ENCODE measurements at places on chromosomes 1 and 21.
A peak's percentile ranks its signal among the peaks of the same experiment; 100 is the strongest.

DNA sequence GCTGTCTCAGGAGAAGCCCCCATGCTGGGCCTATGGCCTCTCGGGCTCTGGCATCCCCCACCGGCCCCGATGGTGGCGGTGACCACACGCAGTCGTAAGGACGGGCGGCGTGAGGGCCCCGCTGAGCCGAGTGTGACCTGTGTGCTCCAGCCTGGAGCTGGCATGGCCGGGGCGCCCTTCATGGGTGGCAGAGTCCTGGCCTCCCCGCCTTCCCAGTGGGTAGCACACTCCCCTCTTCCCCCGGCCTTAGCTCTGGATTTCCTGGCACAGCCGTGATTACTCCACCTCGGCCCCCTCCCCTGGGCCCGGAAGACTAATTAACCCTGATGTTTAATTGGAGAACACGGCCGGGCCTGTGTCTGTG, 44.6 kb downstream of the SLX9 start:
- DNase-seq = no peak

- no peak for DNase-seq
Observed at GRCh38 chr21:14241297-14241696, 25.3 kb downstream of the RBM11 start.

- DNase-seq = no peak
Observed at GRCh38 chr1:91872559-91873081, 13.3 kb downstream of the TGFBR3 start.

DNA sequence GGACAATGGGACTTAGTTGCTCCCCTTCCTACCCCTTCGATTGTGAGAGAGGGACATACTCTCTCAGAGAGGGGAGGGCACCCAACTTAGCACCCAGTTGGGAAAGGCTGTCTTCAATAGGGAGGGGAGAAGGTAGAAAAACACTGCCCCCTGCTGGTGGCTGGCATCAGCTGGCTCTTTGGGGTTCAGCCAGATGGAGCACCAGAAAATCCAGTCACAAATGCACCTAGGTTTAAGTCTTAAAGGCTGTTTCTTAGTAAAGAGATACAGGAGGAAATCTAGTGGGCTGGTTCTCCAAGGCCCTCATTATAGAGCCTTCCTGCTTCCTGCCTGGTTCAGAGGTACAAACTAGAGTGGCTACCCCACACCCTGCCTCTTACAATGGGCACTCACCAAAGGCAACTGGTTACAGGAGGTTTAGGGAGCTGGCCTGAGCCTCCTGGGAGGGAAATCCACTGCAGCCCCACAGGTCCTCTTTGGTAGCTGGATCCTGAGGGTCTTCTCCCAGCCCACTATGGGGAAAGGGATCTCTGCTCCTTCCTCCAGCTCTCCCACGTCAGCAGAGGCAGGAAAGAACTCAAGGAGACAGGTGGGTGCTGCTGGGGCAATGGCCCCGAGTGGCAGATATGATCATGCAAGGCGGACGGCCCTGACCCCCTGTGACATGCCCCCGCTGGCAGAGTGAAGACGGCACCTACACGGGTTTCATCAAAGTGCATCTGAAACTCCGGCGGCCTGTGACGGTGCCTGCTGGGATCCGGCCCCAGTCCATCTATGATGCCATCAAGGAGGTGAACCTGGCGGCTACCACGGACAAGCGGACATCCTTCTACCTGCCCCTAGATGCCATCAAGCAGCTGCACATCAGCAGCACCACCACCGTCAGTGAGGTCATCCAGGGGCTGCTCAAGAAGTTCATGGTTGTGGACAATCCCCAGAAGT, 28.3 kb downstream of the EIF2D start:
- DNase-seq = peak; percentile 62

DNA sequence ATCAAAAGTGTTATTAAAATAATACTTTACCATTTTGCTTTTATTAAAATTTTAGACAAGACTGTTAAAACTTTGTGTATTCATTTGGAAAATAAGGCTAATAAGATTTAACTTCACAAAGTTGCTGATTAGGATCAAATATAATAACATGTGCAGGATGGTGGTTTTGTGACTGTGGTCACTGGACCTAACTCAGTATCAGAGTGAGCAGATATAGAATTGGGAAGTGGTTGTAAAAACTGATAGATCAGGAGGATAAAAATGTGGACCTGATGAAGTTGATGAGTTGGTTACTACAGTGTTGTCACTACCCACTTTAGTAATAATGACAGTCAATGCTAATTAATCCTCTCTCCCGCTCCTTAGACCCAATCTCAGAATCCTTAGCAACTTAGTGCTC, 186.4 kb downstream of the AKT3 start:
- no peak for DNase-seq

DNA sequence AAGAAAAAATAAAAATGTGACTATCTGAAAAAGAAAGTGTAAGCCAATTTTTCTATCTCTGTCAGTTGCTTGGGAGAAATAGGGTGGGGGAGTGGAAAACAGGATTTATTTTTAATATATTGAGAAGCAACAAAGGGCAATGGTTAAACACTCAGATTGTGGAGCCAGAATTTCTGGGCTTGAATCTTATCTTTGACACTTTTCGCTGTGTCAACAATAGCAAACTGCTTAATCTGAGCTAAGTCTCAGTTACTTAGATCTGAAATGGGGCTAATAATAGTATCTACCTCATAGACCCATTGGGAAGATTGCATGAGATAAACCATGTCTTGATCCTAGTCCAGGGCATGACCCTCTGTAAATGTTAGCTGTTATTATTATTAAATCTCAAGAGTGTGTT, 468.1 kb downstream of the ADGRL2 start:
- DNase-seq = no peak

GRCh38 chr1:31959521-31960340, 21.6 kb upstream of the PTP4A2 start:
- DNase-seq = no peak

GRCh38 chr1:34275150-34275549, 98.4 kb downstream of the C1orf94 start:
- no peak for DNase-seq

Measured in NCI-H345 (cell line).